ENCODE measurements at places on chromosomes 11 and 22. TPM values are rescaled to one million over a fixed set of nuclear protein-coding genes. Genes with fewer than 3 reads are reported as not detected.

DNA sequence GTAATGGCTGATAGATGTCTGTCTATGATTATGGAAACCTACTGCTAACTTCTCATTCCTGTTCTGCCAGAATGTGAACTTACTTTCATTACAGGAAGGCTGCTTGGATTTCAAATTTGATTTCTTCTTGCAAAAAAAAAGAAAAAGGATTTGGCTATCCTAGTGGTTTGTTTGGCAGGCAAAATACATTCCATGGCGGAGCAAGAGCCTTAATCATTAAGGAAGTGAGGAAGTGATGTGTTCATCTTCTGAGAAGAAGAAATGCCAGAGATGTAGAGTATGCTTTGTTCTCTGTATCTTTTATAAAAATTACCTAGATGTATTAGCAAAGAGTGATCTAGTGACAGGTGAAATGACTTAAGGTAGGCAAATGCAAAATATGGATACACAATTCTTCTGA lies 356.3 kb downstream of the SOX6 start:
- DNase-seq = no peak

GRCh38 chr11:66950112-66950535 lies 8.1 kb downstream of the PC start:
- DNase-seq = no peak

DNA sequence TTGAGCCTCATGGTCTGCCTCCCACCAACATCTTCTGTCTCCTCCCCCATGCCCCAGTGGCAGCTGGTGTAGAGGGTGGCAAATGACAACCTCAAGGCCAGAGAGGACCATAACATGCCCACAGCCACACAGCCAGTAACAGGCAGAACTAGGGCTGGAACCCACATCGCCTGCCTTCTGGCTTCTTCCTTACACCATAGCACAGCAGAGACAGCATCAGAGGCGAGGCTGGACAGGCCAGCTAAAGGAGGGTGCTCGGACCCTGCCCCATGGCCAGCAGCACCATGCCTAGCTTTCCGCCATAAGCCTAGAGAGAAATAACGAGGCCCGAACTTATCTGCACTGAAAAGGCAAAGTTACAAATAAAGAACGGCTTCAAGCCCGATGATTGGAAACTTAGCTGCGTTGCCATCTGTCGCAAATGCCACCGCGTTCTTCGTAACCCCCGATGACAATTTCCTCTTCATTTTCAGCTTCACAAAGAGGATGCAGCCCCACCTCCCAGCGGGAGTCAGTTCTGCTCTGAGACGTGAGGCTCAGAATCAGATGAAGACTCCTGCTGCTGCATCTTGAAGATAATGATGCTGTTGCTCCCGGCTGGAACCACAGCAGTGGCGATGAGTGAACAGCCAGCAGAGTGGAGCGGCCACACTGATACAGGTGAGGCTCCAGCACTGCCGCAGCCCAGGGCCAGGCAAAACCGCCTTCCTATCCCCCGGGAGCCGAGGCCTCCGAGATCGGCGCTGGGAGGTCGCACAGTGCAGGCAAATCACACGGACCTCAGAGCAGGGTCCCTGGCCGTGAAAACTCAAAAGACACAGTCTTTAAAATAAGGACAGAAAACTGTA lies 73.8 kb upstream of the RTL6 start:
- no peak for DNase-seq

DNA sequence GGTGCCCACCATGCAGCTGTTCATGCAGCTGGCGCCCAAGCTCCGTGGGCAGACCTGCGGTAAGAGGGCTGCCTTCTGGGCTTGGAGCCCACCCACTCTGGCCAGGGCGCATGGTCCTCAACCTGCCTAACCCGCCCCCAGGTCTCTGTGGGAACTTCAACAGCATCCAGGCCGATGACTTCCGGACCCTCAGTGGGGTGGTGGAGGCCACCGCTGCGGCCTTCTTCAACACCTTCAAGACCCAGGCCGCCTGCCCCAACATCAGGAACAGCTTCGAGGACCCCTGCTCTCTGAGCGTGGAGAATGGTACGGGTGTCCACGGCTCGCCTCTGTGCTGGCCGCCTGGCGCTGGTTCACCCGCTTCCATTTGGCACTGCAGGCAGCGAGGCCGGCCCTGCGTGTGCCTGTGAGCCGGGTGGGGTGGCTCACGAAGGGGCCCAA lies 11.0 kb downstream of the MUC5AC start:
- peak; percentile 74 for DNase-seq

DNA sequence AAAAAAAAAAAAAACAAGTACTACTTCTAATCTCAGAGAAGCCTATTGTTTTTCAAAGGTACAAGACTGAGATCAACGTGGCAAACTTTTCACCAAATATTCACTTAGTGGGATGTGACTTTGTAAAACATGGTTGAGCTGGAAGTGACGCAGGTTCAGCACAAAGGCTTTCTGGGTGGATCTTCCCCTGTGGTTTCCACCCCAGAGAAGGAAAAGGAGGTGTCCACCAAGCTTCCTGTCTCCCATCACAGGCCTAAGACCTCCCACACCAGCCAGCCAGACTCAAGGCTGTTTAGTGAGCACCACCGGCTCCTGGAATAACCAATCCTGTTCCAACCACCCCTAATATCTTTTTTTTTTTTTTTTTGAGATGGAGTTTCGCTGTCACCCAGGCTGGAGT lies 5.7 kb downstream of the TMEM184B start:
- no peak for DNase-seq

GRCh38 chr11:114169821-114170220 lies 110.3 kb downstream of the ZBTB16 start:
- peak; percentile 55 for DNase-seq

GRCh38 chr11:68436985-68437926 lies 23.3 kb upstream of the PPP6R3 start:
- peak; percentile 86 for DNase-seq

DNA sequence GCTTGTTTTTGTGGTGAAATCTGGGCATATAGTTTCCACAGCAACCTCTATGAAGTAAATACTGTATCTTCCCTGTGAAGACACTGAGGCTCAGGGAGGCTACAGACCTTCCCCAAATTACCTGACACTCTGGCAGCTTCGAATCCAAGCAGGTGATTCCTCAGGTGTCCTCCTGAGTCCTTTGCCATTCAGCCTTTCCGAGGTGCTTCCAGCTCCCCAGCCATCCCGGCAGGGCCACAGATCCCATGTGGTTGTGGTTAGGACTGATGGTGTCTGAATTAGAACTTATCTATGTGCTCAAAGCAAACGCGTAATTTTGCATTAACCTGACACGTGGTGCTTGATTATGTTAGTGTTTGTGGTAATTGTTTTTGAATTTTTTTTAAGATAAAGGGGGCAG lies 785.6 kb downstream of the BRD1 start:
- peak; percentile 37 for DNase-seq

DNA sequence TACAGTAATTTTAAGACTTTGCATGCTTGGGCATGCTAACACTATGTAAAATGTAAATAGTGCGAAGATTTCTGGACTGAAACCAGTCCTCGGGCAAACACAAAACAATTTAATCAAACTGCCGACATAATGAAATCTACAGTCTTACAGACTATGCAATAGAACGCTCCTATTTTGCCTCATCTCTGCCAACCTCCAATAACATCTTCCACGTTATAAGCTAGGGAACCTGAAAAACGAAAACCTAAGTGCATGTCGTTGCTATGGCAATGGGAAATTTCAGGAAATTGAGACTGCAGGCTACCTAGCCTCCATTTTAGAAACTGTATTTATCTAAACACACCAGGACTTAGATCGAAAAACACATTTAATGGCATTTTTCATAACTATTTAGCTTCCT lies 1.1 kb downstream of the CSTF3 start:
- no peak for DNase-seq

GRCh38 chr22:39434243-39434653 lies 22.6 kb upstream of the MGAT3 start:
- no peak for DNase-seq

- no peak for DNase-seq
These were observed 45.3 kb downstream of the ZBTB44 start for GRCh38 chr11:130269326-130269943.

DNA sequence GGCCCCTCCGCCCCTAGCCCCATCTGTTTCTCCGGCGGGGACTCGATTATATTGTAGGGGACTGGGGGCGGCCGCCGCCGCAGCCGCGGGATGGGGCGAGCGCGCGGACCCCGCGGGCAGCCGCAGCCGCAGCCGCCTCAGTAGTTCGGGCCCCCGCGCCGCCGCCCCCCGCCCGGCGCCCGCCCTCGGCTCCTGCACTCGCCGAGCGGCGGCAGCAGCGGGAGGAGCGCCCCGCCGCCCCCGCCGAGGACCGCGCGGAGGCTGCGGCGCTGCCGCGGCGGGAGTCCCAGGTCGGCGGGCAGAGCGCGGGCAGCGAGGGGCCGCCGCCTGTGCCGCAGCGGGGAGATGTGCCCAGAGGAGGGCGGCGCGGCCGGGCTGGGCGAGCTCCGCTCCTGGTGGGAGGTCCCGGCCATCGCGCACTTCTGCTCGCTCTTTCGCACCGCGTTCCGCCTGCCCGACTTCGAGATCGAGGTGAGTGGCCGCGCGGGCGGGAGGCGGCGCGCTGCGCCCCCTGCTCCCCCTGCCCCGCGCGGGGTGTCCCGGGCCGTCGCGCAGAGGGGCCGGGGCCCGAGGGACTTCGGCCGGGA lies at the start of gene CECR2:
Gene CECR2 (plus strand): TSS at position 22 of the 587 bp plus-strand sequence. CDS start 324 bp downstream, at position 346.
- no peak for DNase-seq

DNA sequence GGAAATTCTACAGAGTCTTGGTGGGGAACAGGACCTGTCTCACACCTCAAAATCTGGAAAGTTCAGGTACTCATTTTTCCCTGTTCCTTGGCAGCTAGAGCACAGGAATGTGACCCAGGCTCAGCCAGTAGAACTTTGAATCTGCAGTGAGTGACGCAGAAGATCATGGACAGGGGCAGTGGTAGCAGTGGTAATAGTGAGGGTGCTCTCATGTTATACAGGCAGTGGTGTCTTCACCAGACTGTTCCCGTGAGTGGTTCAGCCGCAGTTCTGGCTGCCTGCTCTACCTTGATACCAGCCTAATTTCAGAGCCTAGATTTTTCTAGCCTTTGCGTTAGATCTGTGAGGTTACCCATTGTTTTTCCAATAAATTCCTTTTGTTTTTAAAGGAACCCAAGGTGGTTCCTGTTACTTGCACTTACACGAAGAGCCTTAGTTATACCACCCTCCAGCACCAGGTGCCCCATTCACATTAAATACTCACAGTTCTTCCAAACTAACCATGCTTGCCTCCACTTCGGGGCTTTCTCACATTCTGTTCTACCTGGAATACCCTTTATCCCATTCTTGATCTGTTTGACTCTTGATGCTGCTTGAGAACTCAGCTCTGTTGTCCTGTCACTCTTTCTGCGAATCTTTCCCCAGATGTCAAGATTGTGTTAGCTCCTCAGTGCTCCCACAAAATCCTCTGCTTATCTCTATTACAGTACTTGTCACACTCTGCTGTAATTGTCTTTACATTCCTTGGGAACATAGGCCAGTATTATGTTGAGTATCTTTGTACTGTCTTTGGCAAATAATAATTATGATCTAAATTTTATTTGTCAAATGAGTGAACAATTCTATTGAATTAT lies 47.8 kb downstream of the SWAP70 start:
- no peak for DNase-seq

DNA sequence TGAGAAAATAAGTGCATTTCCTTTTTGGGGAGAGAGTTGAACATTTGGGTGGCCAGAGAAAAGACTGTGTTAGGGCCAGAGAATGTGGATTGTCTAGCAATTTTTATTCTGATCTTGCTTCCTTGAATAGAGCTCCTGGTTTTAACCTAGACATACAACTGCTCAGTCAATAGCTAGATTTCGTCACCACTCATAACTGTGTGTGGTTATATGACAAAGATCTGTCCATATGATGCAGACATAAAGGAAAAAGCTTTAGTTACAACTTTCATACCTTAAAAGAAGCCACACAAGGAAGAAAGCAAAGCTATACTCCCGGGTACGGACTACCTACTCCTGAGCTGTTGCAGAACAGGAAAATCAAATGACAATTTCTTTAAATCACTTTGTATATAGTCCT lies 37.2 kb downstream of the MS4A6A start:
- DNase-seq = no peak

DNA sequence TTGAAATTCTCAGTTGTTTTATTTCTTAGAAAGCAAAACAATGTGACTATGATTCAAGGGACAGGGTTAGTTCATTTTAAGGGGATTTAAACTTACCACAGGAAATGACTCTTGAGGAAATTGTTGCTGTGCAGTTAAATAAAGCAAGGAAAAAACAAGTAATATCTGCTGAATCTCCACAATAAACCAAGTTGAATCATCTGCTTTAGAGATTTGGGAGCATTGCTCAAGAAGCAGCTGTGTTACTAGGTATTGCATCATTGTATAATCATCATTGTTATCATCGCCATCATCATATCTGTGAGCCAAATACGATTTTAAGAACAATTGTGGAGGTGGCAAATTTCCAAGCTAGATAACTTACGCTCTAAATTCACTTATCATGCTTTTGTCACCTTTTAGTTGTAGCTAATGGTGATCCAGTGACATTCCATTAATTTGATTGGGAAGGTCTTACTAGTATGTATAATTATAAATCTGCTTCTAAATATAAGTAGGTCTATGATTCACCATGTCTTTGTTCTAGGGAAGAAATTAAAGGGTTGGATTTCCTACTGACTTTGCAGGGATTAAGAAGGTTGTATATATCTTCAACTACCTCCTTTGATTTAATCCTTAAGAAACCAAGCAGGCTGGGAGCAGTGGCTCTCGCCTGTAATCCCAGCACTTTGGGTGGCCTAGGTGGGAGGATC lies 19.9 kb downstream of the MMP10 start:
- no peak for DNase-seq

- DNase-seq = no peak
These were observed 47.5 kb upstream of the PICALM start for GRCh38 chr11:86116386-86116726.

DNA sequence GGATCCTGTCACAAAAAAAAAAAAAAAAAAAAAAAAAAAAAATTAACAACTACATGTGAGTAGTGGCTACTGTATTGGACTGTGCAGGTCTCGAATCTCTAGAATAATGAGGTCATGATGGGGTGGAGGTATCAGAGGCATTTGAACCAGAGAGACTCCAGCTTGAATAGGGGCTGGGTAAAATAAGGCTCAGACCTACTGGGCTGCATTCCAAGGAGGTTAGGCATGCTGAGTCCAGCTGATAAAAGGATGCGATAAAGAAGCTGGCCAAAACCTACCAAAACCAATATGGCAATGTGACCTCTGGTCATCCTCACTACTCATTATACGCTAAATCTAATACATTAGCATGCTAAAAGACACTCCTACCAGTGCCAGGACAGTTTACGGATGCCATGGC lies 5.9 kb upstream of the PACSIN3 start:
- no peak for DNase-seq

GRCh38 chr11:126474220-126474619 lies 118.7 kb downstream of the ST3GAL4 start:
- DNase-seq = no peak

- DNase-seq = no peak
These were observed 70.0 kb upstream of the IGLL5 start for GRCh38 chr22:22817468-22818201.

GRCh38 chr11:46281371-46281831 lies 3.9 kb downstream of the CREB3L1 start:
- no peak for DNase-seq

CAVIN3 gene
- 166 TPM for total RNA-seq

TEX12 gene
- 1.4 TPM for total RNA-seq

TST gene
- total RNA-seq = 9.3 TPM

USP2 gene
- total RNA-seq = 17.3 TPM

SAA1 gene
- total RNA-seq = 324 TPM

TSSK2 gene
- not detected for total RNA-seq

MUC6 gene
- total RNA-seq = not detected

CABP4 gene
- 1.2 TPM for total RNA-seq

SLC22A12 gene
- total RNA-seq = not detected

ASPHD2 gene
- 0.67 TPM for total RNA-seq

NNMT gene
- 631 TPM for total RNA-seq

TRPC6 gene
- 2.4 TPM for total RNA-seq

NXF1 gene
- 53.0 TPM for total RNA-seq

KCNK7 gene
- 0.71 TPM for total RNA-seq

APOBEC3B gene
- total RNA-seq = 0.14 TPM
